SK-N-MC (cell line): ENCODE measurements at places on chromosomes 4 and X.

- no peak for DNase-seq
Observed at GRCh38 chrX:151227627-151228026, 51.2 kb downstream of the GPR50 start.

- DNase-seq, result no peak
Observed at GRCh38 chrX:56813318-56813837, 84.3 kb downstream of the NBDY start.

DNA sequence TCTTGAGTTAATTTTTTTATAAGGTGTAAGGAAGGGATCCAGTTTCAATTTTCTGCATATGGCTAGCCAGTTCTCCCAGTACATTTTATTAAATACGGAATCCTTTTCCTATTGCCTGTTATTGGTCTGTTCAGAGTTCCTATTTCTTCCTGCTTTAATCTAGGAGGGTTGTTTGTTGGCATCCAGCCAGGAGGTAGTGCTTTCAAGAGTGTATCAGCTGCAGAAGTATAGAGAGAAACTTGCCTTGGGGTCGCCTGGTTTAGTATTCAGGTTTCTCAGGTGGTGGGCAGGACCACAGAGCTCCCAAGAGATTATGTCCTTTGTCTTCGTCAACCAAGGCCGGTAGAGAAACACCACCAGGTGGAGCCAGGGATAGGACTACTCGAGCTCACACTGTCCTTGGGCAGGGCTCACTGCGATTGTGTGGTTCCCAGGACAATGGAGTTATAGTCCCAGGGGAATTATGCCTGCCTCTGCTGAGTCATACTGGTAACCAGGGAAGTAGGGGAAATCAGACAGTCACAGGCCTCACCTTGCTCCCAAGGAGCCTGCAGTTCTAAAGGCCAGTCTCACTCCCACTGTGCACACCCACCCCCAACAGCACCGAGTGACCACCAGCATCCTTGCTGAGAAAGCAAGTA, 168.1 kb downstream of the VSIG4 start:
- no peak for DNase-seq

DNA sequence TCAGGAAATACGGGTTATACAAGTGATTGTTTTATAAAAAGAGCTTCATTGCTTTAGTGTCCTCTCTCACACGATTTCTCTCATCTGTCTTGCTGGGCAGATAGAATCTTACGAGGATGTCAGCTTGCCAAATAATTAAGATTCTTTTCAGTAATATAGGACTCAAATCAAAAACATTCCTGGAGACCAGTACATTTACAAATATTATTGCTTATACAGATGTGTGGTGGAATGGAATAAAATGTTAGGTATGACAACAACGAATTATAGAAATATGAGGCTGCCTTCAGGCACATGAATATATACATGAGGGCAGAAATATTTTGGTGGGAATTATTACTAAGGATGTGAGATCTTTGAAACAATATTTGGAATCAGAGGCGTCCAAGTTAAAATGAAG, 88.9 kb downstream of the GC start:
- no peak for DNase-seq

- no peak for DNase-seq
Observed at GRCh38 chr4:808860-809570, 16.9 kb downstream of the CPLX1 start.

DNA sequence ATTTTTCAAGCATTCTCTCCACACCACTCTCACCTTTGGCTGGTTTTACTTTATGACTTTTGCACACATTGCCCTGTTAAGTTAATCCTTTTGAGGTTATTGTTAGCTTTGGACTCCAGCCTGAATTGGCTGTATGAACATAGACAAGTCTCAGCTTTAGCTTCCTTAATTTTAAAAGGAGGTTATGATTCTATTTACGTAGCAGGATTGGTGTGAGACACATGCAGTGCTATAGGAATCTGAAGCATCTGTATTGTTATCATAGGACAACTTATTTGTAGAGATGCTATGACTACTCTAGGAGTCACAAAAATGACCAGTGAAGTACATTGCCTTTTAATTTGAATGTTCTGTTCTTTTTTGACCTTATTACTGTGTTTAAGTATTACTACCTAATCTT, 15.7 kb downstream of the PGAM4 start:
- DNase-seq, result no peak

- no peak for DNase-seq
Observed at GRCh38 chrX:22963196-22963595, 36.6 kb upstream of the DDX53 start.

- DNase-seq, result no peak
Observed at GRCh38 chrX:48938721-48939425, 18.5 kb downstream of the OTUD5 start.

- no peak for DNase-seq
Observed at GRCh38 chrX:28329156-28329555, 258.1 kb upstream of the IL1RAPL1 start.

- no peak for DNase-seq
Observed at GRCh38 chrX:40062525-40063155, 35.1 kb downstream of the BCOR start.

- DNase-seq, result no peak
Observed at GRCh38 chrX:123713434-123713833, 19.4 kb downstream of the THOC2 start.

DNA sequence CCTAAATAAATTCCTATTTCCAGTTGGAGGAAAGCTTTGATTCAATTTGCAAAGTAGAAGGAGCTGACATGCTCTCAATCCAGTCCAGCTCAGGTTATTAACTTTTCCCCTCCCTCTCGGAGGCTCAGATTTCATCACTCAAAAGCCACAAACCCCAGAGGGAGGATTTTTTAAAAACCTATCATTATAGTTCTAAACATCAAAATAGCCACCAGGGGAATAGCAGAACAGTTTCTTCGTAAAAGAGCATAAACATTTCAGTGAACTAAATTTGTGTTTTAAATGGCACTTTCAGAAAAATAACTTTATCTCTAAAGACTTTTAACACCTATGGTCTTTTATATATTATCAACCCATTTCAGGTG, 8.8 kb downstream of the GPRIN3 start:
- DNase-seq, result peak; percentile 32

- DNase-seq, result no peak
Observed at GRCh38 chr4:110654254-110654635, 31.4 kb upstream of the PITX2 start.

DNA sequence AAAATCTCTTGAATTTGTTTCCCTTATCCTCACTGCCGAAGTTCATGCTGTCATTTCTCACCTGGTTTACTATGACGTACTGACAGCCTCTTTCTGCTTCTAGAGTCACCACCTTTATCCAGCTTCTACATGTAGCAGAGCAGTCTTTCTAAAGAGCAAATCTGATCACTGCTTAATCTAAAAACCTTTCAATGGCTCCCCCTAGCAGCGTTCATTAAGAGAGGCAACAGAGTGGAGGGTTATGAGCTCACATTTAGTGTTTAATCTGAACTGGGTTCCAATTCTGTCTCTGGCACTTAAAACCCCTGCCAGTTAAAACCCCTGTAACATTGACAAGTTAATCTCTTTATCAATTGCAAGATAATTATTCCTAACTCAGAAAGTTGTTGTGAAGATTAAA, 4.4 kb downstream of the RBPJ start:
- DNase-seq, result no peak

- no peak for DNase-seq
Observed at GRCh38 chr4:47538111-47538824, 53.2 kb downstream of the ATP10D start.

- DNase-seq, result no peak
Observed at GRCh38 chrX:17187136-17187756, 187.8 kb upstream of the NHS start.

DNA sequence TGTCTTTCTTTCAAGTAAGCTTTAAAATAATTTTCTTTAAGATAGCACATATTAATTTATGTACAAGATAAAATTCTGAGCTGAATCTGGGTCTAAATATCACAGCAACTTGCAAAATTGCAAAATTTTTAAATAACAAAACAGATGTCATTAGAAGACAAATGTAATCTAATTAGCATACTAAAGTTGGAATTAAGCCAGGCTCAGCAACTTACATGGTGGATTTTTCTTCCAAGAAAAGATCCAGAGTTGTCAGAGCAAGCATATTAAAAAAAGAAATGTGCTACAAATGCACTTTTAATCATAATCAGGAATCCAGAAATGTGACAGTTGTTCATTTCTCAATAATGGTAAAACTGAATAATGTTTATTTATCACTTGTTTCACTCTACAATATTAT, 906.9 kb upstream of the INTU start:
- peak; percentile 61 for DNase-seq
